ENCODE measurements at places on chromosomes 4 and X.

DNA sequence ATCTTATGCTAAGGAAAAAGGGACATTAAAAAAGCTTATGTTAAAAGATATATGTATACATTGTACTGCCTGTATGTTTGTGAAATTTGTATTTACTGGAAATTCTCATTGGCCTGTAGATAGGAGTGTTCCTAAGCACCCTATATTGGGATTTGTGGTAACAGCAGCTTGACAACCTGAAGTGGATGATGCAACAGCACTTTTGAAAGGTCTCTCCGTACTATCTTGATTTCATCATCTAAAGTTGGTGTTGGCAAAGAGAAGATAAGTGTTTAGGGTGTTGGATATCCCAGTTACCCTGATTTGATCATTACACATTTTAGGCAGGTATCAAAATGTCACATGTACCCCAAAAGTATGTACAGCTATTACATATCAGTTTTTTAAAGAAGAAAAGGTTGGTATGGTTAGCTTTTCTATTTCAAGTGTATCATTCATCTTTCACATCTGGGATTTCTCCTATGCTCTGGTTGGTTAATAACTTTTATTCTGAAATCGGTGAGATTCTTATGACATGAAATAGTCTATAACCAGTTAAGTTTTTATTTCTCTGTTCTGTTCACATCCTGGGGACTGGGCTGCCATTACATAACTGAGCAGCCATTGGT is 10.3 kb downstream of the HADH start:
- no peak for DNase-seq

DNA sequence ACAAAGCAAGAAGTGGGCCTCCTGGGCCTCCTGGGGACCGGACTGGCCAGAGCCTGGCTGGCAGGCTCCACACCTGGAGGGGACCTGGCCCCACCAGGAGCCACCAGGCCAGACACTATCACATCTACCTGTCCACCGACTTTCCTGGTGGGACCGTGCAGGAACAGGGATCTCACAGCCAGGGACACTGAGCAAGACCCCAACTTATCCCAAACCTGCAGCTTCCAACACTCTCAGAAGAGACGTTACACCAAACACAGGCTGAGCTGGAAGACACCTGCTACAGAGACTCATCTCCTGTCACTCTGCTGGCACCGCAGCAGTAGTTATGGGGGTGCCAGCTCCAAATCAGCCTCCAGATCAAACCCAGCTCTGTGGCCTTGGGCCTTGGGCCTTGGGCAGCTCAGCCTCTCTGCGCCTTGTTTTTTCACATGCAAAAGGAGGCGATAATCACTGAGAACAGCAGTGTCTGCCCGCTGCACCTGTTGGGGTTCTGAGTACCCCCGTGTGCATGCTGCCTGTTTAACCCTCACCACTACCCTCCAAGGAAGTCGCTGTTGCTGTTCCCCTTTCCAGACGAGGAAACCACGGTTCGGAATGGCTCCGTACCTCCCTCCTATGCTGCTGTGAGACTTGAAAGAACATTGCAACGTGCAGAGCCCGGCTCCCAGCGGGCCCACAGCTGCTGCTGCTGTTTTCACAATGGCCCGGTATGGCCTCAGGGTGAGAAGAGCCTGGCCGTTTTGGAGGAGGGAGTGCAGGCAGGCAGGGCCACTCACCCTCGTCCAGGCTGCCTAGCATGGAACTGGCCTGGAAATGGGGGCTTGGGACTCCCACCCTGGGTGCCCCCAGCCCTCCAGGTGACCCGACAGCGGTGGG is 69.6 kb downstream of the ADRA2C start:
- no peak for DNase-seq

GRCh38 chr4:106864231-106864630 is 171.9 kb downstream of the DKK2 start:
- no peak for DNase-seq

GRCh38 chrX:15815779-15816437 is 25.6 kb downstream of the ZRSR2 start:
- DNase-seq: peak; percentile 28

DNA sequence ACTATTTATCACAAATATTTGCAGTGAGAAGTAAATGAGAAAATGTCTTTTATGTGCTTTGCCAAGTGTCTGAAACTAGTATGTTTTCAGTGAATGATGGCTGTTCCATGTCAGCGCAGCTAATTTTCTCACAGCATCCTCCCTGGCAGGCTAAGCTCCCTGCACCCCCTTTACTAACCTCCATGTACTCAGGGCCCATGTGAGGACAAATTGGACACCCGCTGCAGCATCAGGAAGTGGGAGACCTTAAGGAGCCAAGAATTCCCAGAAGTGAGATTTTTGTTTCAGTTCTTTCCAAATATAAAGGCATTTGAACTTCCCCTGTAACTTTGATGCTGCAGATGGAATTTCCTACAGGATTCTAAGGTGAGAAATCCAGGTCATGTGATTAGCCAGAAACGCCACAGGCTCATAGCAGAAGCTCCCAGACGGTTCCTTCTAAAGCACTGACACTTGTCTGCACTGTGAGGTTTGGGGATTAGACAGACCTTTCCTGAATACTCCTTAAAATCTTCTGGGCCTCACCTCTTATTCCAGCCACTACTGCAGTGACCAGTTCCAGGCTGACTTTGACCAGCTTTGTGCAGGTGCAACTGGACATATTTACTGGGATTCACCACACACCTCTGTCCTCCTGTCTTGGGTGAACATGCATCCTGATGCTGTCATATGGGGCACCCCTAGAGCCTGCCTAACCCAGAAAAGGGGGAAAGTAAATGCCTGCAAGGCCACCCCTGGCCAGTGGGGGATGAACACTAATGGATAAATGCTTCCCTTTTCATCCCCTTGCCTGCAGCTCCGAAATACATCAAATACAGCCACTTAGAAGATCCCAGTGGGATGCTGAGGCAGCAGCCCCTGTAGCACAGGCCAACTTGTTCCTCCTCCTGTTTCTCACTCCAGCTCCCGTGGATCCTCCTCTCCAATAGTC is 45.9 kb downstream of the LGI2 start:
- DNase-seq: no peak

GRCh38 chrX:11261260-11261659 is 32.0 kb upstream of the AMELX start:
- no peak for DNase-seq

DNA sequence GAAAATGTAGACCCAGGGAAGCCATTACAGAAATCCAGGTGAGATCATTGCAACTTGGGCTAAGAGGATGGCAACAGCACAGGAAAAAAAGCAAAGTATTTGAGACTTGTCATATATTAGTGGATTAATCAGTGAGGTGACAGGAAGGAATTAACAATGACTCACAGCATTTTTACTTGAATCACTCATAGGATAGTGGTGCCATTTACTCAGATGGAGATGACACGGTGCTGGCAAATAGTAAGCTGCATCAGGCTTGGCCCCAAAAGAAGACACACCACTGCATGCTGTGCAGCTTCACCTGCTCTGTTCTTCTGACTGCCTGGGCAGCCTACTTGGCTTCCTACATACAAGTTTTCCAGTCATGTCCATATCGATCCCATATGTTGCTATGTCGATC is 144.8 kb downstream of the FRYL start:
- DNase-seq: no peak

GRCh38 chrX:19121898-19122640 is at the start of gene ADGRG2:
ADGRG2 (minus strand) TSS chrX:19122468; CDS start chrX:19068834, 53,634 bp downstream.
- DNase-seq: no peak

DNA sequence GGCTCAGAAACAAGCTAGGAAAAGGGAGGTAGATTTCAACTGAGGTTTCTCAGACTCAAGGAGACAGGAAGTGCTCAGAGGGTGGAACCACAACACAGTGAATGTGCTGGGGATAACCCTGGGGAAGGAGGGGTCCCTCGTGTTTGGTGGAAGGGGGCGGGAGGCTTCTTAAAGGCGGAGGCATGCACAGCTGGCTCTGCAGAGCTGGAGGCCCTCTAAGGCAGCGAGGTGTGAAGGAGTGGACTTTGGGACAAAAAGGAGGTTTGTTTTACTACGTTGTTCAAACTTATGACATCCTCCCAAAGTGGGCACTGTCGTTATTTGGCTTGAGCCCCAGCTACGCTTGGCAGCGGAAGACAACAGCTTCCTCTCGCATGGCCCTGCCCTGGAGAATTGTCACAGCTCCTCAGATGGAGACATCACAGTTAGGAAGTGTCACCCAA is 21.7 kb upstream of the MTM1 start:
- DNase-seq: peak; percentile 18

DNA sequence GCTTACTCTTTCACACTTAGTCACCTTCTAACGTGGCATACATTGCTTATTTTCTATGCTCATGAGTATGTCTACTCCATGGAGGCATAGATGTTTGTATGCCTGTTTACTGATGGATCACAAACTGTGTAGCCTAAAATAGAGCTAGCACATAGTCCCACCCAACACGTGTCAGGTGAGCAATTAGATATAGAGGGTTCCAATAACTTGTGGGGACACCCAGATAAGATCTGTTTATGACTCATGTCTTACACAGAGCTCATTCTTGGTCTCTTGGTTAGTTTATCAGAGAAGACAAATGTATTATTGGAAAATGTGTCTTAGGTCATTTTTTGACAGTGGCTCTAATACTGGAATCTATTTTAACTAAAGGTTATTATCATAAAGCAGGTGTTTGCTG is 6.8 kb downstream of the ZFP42 start:
- DNase-seq: no peak
